ENCODE measurements at places on chromosomes 6 and 20.

GRCh38 chr6:13113981-13114593 lies 214.2 kb downstream of the TBC1D7 start:
- no peak for DNase-seq

- DNase-seq, result no peak
Measured at GRCh38 chr6:26539071-26539615, 977 bp downstream of the HMGN4 start.

- DNase-seq, result no peak
Measured at GRCh38 chr6:38169221-38169976, 349.9 kb downstream of the ZFAND3 start.

GRCh38 chr6:10407674-10408054 lies 7.2 kb downstream of the TFAP2A start:
- DNase-seq, result no peak

GRCh38 chr6:105757512-105758200 lies 328.5 kb upstream of the PRDM1 start:
- no peak for DNase-seq

DNA sequence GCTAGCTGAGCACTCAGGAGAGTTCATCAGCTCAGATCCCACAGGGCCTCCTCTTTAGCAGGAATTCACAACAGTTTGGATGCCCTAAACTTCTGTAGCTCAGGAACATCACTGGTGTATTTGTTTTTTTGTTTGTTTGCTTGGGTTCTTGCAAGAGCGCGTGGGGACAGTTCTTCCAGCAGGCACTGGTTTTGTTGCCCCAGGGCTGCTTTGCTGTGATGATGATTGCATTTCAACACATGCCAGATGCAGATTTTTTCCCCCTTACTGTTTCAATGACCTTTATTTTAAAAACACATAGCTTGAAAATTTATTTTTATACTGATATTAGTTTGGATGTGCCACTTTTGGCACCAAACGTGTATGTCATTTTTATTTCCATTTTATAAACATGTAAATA lies 77.1 kb downstream of the DHX35 start:
- DNase-seq, result no peak

DNA sequence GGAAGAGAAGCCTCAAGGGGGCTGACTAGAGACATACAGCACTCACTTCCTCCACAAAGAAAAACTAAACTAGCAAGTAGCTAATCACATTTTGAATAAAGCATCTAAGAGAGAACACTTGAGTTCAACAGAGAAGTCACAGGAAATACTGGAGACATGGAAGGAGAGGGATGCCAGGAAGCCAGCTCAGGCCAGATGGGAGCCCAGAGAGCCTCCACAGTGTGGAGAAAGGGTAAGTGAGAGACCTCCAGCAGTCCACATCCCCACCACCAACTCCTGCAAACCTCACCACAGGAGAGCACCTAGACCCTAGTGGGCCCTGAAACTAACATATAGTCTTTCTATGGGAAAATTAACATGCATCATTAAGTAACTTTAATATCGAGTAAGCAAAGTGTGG lies 79.2 kb downstream of the EPM2A start:
- DNase-seq, result no peak

GRCh38 chr6:4687989-4688947 lies 87.9 kb upstream of the CDYL start:
- DNase-seq, result no peak

GRCh38 chr6:75290136-75290945 lies 5.7 kb upstream of the TMEM30A start:
- DNase-seq, result no peak
